ENCODE measurements at places on chromosomes 12 and 14.
A peak's percentile ranks its signal among the peaks of the same experiment; 100 is the strongest.

GRCh38 chr12:57332646-57333312 is 81.8 kb upstream of the STAC3 start:
- DNase-seq, result no peak

DNA sequence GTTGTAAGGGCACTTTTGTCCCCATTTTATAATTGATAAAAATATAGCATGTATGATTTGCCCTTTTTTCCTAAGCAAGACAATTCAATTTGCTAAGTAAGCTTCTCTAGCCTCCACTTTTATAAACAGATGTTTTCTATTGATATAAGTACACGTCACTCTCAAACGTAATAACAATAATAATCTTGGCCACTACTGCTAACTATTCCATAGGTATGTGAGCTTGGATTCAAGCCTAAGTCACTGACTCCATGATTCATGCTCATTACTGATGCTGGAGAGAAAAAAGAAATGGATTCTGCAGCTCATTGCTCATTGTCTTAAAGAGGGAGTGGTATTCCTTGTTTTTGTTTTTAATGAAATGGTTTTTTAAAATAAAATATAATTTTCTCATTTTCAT is 661.0 kb downstream of the GALC start:
- no peak for DNase-seq

GRCh38 chr12:24252602-24253001 is 303.1 kb upstream of the SOX5 start:
- no peak for DNase-seq

GRCh38 chr14:67251573-67252226 is 10.5 kb downstream of the PALS1 start:
- DNase-seq, result no peak

- DNase-seq, result no peak
Measured at GRCh38 chr12:120365675-120366340, 3.2 kb downstream of the MSI1 start.

DNA sequence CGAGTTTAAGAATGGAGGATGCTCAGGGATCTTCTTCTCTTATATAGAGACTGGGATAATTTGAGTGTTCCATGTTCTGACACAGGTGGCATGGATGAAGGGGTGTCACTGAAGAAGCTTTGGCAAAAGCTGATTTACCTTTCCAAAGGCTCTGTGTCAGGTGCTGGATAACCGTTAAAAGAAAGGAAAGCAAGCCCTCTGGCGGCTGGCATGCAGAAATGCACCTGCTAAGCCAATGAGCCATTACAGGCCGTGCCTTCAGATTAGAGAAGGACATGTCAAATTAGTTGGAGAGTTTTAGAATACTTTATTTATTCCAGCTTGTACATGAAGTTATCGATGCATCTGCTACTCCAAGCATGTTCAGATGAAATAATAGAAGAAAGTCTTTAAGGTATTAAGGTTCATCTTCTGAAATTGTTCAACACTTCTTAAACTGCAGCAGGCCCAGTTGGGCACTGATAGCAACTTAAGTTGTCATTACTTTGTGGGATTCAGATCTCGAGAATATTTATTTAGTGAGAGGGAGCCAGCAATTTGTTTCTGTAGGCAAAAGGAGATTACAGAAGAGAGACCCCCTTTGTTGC is 678.2 kb downstream of the NRXN3 start:
- DNase-seq, result peak; percentile 32

- DNase-seq, result no peak
Measured at GRCh38 chr12:98998697-98999299, 353.7 kb downstream of the APAF1 start.

- DNase-seq, result no peak
Measured at GRCh38 chr12:52204095-52204930, 12.5 kb upstream of the KRT80 start.

DNA sequence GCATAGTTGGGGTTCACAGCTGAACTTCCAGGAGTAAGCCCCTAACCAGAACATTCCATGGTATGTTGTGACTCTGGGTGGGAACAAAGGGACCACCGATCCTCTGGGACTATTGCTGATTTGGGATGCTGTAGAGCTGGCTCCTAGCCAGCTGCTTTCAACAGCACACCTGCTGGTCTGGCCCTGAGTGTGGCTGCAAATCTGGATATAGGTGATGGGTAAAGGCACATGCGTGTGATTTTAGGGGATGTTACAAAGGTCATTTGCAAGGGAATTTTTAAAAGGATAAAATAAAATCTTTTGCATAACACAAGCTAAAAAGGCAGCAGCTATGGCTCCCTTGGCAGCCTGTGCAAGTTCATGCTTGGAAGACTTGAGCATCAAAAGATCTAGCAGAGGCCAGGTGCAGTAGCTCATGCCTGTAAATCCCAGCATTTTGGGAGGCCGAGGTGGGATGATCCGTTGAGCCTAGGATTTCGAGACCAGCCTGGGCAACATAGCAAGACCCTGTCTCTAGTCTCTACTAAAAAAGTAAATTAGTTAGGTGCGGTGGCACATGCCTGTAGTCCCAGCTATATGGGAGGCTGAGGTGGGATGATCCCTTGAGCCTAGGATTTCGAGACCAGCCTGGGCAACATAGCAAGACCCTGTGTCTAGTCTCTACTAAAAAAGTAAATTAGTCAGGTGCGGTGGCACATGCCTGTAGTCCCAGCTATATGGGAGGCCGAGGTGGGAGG is 1.6 kb downstream of the ALDH2 start:
- DNase-seq, result no peak

DNA sequence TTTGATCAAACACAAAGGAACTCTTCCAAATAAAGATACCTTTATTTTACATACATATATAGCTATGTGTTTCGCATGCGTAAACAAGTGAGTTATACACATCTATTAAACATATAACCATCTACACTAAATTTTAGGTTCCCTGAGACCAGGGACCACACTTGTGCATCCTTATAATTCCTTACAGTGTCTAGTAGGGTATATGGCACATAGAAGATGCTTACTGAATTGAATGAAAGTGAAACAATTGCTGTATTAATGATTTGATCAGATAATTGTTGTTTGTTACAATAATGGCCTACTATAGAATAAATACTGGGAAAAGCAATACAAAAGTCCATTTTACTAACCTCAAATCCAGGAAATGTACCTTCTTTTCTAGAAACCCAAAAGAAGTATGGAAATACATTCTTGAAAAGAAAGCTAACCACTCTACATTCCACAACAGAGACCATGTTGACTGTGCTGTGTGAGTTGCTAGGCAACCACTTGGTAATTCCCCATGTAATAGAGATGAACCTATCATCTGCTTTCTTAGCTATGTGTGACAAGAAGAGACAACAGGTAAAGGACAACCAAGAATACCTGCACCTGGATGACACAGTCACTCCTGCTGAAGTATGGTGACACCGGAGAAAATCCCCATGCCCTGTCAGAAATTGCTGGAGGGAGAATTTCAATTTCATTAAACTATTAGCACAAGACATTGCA is 11.9 kb upstream of the CIPC start:
- peak; percentile 27 for DNase-seq

DNA sequence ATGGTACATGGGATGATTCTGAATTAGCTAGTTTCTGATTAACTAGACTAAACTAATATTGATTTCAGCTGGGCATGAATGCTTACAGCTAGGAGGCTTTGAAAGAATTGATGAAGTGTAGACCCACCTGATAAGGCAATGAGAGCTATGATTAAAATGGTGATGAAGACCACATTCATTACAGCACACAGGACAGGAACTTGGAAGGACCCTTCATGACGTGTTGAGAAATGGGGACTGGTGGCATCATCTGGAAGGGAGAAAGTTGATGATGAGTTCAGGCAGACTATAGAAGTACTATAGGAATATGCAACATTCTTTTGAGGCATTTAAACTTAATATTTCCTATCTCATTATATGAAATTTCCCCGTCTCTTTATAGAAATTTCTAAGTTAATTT is 4.5 kb downstream of the CD69 start:
- DNase-seq, result no peak

GRCh38 chr12:47268501-47269454 is 189.0 kb upstream of the AMIGO2 start:
- DNase-seq, result no peak

DNA sequence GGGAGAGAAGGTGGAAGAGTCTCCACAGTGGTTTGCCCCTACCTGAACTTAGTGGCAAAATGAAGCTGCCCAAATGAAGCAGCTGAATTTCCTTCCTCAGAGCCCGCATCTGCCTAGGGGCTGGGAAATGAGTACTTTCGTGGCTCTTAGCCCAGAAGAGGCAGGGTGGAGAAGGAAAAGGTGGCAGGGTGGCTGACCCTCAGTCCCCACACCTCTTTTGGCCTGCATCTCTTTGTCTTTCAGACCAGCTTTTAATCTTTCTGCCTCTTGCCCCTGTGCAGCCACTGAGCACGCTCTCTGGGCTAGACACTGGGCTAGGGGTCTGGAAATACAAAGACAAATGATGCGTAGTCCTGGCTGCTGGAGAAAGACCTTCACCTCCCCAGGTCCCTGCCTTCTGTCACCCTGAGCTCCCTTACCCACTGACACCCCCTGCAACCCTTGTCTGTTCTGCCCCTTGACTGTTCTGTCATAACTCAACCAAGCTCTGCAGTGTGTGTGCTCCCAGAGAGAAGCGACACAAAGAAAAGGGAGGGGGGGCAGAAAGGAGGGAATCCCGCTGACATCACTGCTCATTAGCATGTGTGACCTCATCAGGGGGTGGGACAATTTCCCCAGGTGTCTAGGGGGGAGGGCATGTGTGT is 371 bp upstream of the REM2 start:
- DNase-seq, result no peak

DNA sequence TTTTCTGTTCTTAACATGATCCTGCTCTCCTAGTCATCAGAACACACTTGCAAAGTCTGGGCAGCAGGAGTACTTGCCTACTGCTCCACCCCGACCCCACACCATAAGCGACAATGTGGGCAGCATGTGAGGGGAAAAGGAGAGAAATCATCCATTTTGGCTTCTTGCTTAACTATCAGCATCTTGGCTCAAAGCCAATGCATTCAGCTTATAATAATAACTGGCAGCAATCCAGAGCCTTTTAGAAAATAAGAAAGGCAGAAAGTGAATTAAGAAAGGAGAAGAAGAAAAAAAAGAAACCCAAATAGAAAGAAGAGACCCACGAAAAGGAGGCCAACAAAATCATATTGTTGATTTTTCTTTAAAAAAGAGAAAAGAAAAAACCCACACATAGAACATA is 930.8 kb downstream of the BCL11B start:
- DNase-seq, result no peak

DNA sequence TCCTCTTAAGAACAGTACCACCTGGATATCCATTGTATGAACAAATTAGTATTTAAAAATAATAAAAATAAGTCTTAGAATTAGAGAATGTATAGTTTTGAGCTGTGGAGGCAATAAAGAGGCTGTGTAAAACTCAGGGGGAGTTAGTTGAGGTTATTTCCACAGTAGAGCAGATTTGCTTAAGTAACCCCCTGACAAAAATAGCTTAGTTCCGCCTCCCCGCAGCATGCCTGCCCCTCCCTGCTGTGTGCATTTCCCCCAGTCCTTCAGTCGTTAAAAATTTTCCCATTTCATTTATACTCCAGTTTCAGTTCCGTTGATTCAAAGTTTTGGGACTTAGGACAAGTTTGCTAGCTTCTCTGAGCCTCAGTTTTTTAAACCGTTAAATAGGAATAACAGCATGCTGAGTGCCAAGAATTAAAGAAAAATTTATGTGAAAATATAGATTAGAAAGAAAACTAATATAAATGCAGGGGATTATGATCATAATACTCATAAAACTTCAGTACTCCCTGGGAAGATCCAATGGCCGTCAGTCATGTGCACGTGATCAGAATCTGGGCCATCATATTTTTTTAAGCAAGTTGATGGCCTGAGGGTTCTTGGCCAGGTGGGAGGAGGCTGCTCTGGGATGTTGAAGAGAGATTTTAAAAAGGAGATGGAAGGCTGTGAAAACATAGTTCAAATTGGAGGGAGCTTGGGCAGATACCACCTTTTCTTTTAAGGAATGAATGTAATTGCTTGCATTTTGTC is 14.5 kb upstream of the SLC38A2 start:
- DNase-seq, result no peak

DNA sequence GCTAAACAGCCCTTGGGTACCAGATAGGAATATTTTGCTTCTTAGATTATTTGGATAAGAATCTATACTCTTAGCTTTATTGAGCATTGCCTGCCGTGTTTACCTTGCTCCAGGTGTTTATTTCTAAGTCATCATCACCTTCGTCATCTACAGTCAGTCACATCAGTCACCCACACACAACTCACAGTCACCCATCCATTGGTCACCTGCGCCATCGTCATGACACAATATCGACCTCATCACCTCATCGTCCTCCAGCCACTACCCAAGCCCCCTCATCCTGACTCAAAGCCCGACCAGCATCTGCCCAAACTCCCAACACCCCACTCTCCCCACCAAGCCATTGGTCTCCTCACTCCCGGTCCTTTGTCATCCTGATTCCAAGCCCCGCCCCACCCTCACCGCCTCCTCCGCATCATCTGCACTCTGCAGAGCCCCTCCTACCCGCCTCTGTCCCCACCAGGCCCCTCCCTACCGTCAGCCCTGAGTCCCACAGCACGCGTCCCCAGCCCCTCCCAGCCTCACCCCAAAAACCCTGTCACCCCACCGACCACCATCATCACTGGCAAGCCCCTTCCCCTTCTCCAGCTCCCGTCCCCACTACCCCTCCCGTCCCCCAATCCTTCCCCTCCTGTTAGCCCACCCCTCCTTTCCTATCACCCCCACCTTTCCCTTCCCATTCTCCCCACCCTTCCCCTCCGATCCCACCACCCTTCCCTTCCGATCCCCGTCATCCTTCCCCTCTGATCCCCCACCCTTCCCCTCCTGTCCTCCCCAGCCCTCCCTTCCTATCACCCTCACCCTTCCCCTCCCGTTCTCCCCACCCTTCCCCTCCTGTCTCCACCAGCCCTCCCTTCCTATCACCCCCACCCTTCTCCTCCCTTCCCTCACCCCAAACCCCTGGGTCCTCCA is 9.8 kb downstream of the DLK1 start:
- DNase-seq, result no peak

GRCh38 chr14:57382283-57382682 is 8.1 kb upstream of the NAA30 start:
- no peak for DNase-seq

GRCh38 chr14:39229222-39229543 is 4.5 kb upstream of the MIA2 start:
- peak; percentile 80 for DNase-seq

DNA sequence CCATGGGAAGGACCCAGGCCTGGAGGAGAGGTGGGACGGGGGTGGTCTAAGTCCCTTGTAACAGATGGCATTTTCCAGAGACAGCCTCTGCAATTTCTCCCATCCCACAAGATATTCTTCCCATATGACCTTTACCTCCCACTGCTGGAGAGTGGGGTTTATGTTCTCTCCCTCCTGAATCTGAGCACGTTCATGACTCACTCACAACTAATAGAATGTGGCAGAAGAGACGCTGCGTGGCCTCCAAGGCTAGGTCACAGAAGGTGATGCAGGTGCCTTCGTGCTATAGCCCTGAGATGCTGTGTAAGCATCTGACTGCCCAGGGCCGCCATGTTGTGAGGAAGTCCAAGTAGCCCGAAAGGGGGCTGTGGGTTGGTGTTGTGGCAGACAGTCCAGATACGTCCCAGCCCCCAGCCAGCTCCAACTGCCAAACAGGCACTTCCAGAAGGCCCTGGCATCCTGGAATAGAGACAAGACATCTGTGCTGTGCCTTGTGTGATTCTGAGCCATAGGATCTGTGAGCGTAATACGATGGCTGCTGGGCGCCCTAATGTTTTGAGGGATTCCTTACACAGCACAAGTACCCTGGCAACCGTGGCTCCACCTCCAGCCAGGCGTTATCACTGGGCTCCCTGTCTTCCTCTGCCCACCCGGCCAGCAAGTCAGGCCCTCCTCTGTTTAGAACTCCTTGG is 56.1 kb upstream of the NCOR2 start:
- DNase-seq, result no peak

Data from activated CD4-positive, alpha-beta T cell treated with anti-CD3 and anti-CD28 coated beads, Interleukin-2, amount 10 ng/mL, durations not matched to agents 7 days and 5 days (primary cell).